Endothelial cell (in vitro differentiated cells): ENCODE measurements at places on chromosomes 16 and 17. TPM values are rescaled to one million over a fixed set of nuclear protein-coding genes. Genes with fewer than 3 reads are reported as not detected.

DNA sequence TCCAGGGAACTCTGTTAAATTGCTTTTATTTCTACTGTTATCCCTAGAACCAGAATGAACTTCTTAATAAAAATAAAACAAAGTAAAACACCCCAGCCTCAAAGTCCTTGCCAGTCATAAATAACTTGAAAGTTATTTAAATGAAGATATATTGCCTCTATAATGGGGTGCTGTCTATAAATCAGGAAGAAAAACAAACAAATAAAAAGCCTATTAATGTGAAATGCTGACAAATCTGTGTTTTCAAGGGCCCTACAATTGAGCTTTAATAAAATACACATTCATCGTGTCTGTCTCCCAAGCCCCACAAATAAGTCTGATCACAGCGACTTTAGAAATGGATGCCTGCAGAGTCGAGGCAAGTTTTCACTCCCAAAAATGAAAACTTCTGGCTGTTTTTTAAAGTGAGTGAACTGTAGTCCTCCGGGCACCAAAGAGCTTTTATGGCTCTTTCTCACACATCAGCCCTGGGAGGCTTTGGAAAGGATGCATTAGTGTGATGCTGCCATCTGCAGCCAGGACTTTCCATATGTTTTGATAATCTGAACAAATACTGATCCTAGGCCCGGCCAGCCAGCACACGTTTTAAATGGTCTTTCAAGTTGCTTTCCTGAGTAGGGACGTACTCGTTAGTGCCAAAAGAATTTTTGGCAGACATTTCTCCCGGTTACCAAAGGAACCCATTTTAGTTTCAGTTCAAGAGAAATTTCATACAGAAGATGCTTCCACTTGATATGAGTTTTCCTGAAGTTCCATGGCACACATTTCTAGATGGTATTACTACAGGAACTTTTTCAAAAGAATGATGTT lies 16.3 kb downstream of the NACA2 start:
- DNase-seq: peak; percentile 17
- no peak overlapping the region for H3K27ac ChIP-seq
- peaks cover 2% of the 10 kb centered on the region for H3K27me3 ChIP-seq
- H3K36me3 ChIP-seq: no peaks in the 10 kb centered on the region

DNA sequence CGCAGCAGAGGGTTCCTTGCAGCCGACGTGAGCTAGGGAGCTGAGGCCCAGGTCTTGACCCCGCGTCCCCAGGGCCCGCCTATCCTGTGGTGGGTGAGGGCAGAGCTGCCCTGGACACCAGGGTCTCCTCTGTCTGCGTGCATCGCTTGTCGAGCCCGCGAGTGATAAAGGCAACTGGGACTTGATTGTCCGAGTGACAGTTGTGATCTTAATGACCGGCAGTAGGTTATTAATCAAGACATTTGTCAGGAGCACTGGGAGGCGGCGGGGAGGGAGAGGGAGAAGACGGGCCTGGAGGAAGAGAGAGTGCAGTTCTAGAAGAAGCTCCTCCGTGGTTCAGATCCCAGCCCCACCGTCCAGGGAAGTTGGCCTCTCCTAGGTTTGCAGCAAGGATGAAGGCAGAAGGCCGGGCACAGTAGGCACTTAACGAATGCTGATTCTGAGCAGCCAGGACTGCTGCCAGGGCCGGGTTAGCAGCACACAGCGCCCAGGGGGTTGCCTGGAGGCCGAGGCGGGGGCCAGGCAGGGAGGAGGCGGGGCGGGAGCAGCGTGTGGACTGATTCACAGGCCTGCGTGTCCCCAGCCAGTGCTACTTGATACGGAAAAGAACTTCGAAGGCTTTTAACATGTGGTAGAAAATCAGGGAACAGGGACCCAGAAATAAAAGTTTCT lies 11.3 kb upstream of the GSE1 start:
- no peak overlapping the region for H3K27ac ChIP-seq
- DNase-seq: no peak
- H3K4me1 ChIP-seq: peaks cover 18% of the 10 kb centered on the region
- no peak overlapping the region for H3K4me3 ChIP-seq

GRCh38 chr17:9115214-9116191 lies 94.2 kb downstream of the NTN1 start:
- no peaks in the 10 kb centered on the region for H3K36me3 ChIP-seq
- H3K4me3 ChIP-seq: no peak overlapping the region
- H3K27ac ChIP-seq: no peak overlapping the region
- peak; percentile 18 for DNase-seq
- H3K27me3 ChIP-seq: peaks cover 5% of the 10 kb centered on the region

- no peak for DNase-seq
- H3K36me3 ChIP-seq: peaks cover 11% of the 10 kb centered on the region
- peaks cover 8% of the 10 kb centered on the region for H3K4me1 ChIP-seq
- H3K27me3 ChIP-seq: peaks cover 6% of the 10 kb centered on the region
These were observed 601 bp downstream of the SPNS1 start for GRCh38 chr16:28975158-28975599.

DNA sequence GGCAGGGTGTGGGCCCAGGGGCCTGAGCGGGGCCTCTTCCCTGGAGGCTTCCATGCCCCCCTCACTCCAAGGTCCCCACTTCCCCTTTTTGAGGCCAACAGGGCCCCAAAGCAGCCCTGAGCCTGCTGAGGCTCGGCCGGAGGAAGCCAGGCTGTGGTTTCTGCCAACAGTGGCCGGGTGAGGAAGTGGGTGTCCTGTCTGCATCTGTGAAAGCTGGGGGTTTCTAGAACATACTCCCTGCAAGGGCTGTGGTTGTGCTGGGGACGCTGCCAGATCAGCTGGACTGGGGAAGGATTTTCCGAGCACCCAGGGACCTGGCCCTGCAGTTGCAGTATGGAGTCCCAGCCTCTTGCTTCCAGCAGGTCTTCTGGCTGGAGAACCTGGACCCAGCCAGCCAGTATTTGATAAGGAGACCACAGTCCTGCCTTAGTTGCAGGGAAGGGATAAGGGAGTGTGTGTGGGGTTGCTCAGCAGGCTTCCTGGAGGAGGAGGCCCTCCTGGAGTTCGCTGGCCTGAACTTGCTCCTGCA lies 15.7 kb downstream of the ADCY7 start:
- no peak for DNase-seq
- no peak overlapping the region for H3K27ac ChIP-seq
- no peak overlapping the region for H3K4me3 ChIP-seq
- peaks cover 5% of the 10 kb centered on the region for H3K27me3 ChIP-seq
- H3K4me1 ChIP-seq: peaks cover 5% of the 10 kb centered on the region

- no peak for DNase-seq
- H3K27ac ChIP-seq: no peak overlapping the region
- H3K4me3 ChIP-seq: no peak overlapping the region
- peaks cover 3% of the 10 kb centered on the region for H3K27me3 ChIP-seq
- H3K36me3 ChIP-seq: peaks cover 6% of the 10 kb centered on the region
- no peaks in the 10 kb centered on the region for H3K4me1 ChIP-seq
These were observed 117.7 kb downstream of the HS3ST3A1 start for GRCh38 chr17:13484020-13484419.

DNA sequence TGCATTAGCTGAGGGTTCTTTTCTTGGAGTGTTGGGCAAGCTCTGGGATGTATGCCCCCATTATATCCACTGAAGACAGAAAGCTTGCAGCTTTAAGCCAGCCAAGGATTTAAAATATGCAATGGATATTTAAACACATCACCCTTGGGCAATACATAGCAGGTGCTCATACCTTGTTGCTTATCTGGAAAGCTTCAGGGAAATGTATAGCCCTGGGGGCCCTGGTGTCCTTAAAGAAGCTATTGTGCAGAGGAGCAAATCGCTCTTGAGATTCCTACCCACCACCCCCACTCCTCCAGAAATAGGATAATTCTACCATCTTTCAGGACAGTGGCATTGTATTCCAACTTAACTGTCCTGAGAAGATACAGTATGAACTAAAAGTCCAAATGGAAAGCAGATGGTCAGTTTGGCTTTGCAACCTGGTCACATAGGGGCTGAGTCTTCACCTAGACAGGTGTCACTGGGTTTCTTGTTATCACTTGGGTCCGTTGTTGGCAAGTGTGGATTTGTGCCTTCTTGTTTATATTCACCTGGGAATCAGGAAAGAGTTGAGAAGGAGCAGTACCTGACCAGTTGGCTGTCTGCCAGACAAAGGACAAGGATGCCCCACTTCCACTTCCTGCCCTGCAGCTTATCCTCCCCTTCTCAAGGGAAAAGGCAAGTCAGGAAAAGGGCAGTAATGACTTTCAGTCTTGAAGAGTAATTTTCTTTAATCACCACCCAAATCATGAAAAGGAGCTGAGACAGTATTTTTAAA lies 3.4 kb downstream of the ANKRD40CL start:
- no peaks in the 10 kb centered on the region for H3K36me3 ChIP-seq
- H3K4me3 ChIP-seq: peak overlapping the region; percentile 4
- DNase-seq: peak; percentile 29

- peaks cover 9% of the 10 kb centered on the region for H3K27me3 ChIP-seq
- H3K4me3 ChIP-seq: no peak overlapping the region
- no peak for DNase-seq
These were observed 4.2 kb downstream of the IFI35 start for GRCh38 chr17:43010667-43011308.

- H3K4me1 ChIP-seq: no peaks in the 10 kb centered on the region
- no peak for DNase-seq
- H3K4me3 ChIP-seq: no peak overlapping the region
- H3K36me3 ChIP-seq: peaks cover 45% of the 10 kb centered on the region
- no peak overlapping the region for H3K27ac ChIP-seq
These were observed 14.1 kb upstream of the PIK3R6 start for GRCh38 chr17:8881606-8882005.

GRCh38 chr16:2512735-2513404 lies 882 bp upstream of the ATP6V0C start:
- peaks cover 45% of the 10 kb centered on the region for H3K4me1 ChIP-seq
- peak overlapping the region; percentile 89 for H3K4me3 ChIP-seq
- peaks cover 15% of the 10 kb centered on the region for H3K36me3 ChIP-seq
- peak overlapping the region; percentile 78 for H3K27ac ChIP-seq

- H3K27me3 ChIP-seq: peaks cover 14% of the 10 kb centered on the region
- H3K36me3 ChIP-seq: peaks cover 20% of the 10 kb centered on the region
- peaks cover 44% of the 10 kb centered on the region for H3K4me1 ChIP-seq
These were observed 4.2 kb downstream of the FOXC2 start for GRCh38 chr16:86570558-86571529.

DNA sequence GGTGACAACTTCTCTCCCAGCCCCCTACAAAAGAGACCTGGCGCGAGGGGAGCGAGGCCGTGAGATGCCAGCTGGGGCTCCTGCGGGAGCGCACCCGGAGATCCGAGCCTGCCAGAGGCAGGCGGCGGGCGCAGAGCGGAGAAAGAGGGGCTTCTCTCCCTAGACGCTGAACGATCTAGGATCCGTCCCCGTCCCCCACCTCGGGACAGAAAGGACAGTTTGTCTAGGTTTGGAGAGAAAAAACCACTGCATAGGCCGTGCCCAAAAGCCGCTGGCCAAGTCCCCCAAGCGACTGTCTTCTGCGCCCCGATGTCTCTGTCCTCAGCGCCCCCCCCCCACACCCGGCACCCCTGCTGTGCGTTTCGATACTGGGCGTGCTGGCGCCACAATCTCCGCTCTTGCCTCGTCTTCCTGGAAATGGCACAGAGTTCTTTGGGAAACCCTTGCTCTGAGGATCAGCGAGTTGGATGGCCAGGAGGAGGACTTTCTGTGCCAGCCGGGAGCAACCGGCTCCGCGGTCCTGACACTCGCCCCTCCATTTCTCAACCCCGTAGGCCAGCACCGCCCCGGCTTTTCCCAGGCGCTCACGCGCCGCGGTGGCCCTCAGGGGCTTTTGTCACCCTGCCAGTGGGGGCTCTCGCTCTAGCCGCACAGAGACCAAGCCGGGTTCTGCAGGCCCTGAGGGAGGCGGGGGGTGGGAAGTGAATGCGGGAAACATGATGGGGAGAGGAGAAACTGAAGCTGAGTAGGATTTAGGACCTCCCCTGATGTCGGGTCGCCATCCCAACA lies 1.0 kb downstream of the SSTR2 start:
- peaks cover 3% of the 10 kb centered on the region for H3K36me3 ChIP-seq
- peak; percentile 15 for DNase-seq
- H3K27ac ChIP-seq: no peak overlapping the region
- peaks cover 2% of the 10 kb centered on the region for H3K27me3 ChIP-seq
- H3K4me3 ChIP-seq: peak overlapping the region; percentile 90
- H3K4me1 ChIP-seq: peaks cover 12% of the 10 kb centered on the region

GRCh38 chr17:82534401-82534812 lies 14.9 kb downstream of the FOXK2 start:
- no peaks in the 10 kb centered on the region for H3K36me3 ChIP-seq
- DNase-seq: no peak
- peak overlapping the region; percentile 43 for H3K27ac ChIP-seq
- H3K27me3 ChIP-seq: no peaks in the 10 kb centered on the region

DNA sequence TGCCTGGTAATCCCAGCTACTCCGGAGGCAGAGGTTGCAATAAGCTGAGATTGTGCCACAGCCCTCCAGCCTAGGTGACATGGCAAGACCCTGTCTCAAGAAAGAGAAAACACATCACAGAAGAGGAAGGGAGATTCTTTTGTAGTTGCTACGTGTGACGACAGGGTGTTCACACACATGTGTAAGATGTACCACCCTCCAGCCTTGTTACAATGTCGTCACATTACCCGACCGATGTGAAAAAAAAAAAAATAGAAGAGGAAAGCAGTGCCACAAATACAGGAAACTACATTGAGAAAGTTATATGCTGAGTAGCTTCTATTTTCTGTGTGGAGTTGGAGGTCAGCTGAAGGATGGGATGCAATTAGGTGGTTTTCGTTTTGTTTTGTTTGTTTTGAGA lies 56.0 kb downstream of the CLUH start:
- H3K27me3 ChIP-seq: peaks cover 6% of the 10 kb centered on the region
- no peak overlapping the region for H3K4me3 ChIP-seq
- DNase-seq: no peak
- peaks cover 8% of the 10 kb centered on the region for H3K4me1 ChIP-seq

DNA sequence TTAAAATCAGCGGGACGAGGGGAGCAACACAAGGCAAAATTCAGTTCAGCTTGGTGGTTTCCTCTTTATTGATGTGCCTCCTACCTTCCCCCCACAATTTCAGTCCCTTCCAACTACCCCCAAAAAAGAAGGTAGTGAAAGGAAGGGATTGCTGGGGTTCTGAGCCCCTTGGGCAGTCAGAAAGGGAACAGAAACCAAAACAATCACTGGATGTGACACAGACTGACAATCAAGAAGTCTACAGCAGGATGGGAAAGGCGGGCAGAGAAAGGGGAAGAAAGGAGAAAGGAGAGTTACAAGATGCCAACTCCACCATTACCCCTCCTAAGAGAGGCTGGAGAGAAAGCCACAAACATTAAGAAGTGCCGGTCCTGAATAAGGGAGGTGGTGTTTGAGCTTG lies 1.1 kb upstream of the PHF23 start:
- peaks cover 34% of the 10 kb centered on the region for H3K27me3 ChIP-seq
- no peak for DNase-seq
- H3K36me3 ChIP-seq: peaks cover 53% of the 10 kb centered on the region
- H3K4me3 ChIP-seq: peak overlapping the region; percentile 98

CACNA1H gene
- 3.4 TPM for total RNA-seq

BICDL2 gene
- total RNA-seq: 0.13 TPM

MAF gene
- total RNA-seq: 31.4 TPM

NKD1 gene
- 2.4 TPM for total RNA-seq

MYO1D gene
- total RNA-seq: 26.4 TPM

CTRB2 gene
- not detected for total RNA-seq

STRADA gene
- 51.8 TPM for total RNA-seq

TNP2 gene
- total RNA-seq: not detected

C16orf54 gene
- total RNA-seq: not detected
